Activated CD4-positive, alpha-beta T cell treated with anti-CD3 and anti-CD28 coated beads, Interleukin-2, amount 50 U/mL, for 24 hours (primary cell): ENCODE measurements at places on chromosomes 12 and 14.

- no peak for DNase-seq
Measured at GRCh38 chr12:79659961-79660431, 30.8 kb downstream of the PAWR start.

DNA sequence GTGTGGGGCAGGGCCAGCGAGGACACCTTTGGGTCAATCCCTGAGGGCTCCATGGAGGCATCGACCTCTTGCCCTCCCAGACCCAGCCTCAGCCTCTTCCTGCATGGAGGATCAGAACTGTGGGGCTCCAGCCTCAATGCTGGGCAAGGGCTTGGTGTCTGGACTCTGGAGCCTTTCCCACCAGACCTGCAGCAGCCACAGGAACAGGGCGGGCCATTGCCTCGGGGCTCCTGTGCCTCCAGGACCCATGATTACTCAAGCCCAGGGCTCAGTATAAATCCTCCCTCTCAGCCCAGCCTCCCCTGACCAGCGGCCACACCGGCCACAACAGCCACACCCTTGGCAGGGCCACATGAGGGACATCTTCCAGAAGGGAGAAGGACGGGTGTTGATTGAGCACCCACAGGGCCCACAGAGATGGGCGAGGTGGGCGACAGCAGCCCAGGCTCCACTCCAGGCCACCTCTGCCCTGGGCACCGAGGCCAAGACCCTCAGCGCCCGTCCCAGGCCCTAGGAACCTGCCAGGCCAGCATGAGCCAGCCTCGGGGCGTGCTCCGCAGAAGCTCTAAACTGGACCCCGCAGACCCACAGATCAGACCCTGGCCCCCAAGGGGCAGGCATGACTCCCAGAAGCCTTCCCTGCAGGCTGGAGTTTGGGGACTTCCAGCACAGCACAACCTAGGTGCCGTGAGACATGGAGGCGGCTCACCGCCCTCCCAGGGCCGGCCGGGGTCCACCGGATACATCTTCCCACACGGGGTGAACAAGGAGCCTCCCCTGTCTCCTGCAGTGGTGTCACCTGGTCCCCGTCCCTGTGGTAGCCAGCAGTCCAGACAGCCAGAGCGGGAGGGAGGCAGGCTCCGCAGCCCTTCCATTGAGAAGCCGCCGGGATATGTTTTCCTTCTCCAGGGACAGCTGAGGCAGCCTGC is 25.1 kb downstream of the NCOR2 start:
- DNase-seq: no peak

- no peak for DNase-seq
Measured at GRCh38 chr12:50458606-50459005, 46.2 kb upstream of the DIP2B start.

GRCh38 chr12:1842183-1842904 is 22.0 kb downstream of the LRTM2 start:
- DNase-seq: no peak

DNA sequence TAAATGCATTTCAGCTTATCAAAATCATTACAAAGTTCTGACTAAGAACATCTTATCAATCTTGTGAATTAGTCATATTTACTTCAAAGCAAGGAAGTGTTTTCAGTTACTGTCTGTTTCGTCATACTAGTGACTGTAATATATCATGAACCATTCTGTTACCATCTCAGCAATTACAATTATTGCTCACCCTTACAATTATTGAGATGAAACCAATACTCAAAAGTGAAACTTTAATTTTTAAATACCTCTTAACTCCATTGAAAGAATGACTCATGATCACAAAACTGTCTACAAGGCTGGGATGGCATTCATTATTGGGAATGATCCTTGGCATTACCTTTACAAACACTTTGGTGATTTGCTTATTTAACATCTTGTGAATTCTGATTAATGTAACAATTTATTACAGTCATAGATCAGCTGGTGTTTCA is 90.3 kb downstream of the RPS6KA5 start:
- DNase-seq: no peak

- DNase-seq: no peak
Measured at GRCh38 chr12:103269946-103270345, 225.8 kb downstream of the C12orf42 start.

GRCh38 chr12:94725375-94726168 is 75.2 kb upstream of the TMCC3 start:
- no peak for DNase-seq

DNA sequence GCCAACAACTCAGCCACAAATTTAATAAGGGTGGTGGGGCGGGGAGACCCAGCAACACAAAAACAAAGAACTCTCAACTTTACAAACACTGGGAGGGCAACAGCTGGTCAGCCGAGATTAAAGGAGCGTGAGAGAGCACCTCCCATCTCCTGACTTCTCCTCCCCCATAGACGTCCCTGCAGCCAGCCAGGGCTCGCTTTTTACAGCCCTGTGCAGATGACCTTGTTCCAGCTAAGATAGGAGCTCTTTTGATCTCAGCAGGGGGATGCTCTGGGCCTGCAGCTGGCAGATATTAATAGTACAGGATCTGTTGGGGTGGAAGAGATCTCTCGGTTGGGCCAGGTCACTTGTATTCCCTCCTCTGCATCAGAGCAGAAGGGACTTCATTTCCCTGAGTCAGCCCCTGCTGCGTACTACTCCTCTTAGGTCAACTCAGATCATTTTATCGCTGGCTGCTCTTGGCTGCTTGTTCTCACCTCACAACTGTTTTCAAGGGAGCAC is 475.8 kb downstream of the RAD51B start:
- DNase-seq: no peak

GRCh38 chr12:92558806-92559205 is 144.0 kb upstream of the PLEKHG7 start:
- DNase-seq: no peak

DNA sequence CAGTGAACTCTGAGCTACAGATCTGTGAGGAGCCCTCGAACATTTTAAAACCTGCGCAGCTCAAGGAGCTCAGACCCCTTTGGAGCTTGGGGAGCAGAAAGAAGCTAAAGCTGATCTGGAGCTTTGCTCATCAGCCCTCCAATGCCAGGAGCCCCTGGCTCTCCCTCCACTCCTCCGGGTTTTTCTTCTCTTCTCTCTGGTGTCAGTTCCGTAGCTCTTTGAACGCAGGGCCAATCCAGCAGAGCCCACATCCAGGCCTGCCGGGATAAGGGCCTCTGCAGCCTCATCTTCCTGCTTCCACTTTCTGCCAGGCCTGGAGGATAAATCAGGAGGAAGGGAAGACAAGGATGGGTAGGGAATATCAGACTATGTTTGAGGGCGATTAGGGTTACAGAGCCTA is 6.0 kb downstream of the HOXC4 start:
- no peak for DNase-seq

GRCh38 chr12:29053567-29053966 is 95.5 kb upstream of the FAR2 start:
- no peak for DNase-seq

GRCh38 chr14:103928011-103928890 is at the start of gene TDRD9:
TSS of gene TDRD9 (plus strand) at chr14:103928456. CDS start at chr14:103928510, 54 bp downstream.
- no peak for DNase-seq

- no peak for DNase-seq
Measured at GRCh38 chr12:31803306-31804184, 74.7 kb upstream of the AMN1 start.

GRCh38 chr12:26595806-26596205 is 237.2 kb downstream of the ITPR2 start:
- no peak for DNase-seq
